Activated CD4-positive, alpha-beta memory T cell treated with anti-CD3 and anti-CD28 coated beads for 36 hours (primary cell): ENCODE measurements at places on chromosomes 2 and 18. TPM values are rescaled to one million over a fixed set of nuclear protein-coding genes. Genes with fewer than 3 reads are reported as not detected.

- no peak for DNase-seq
These were observed 16.7 kb upstream of the DSG1 start for GRCh38 chr18:31301201-31301655.

- DNase-seq, result peak; percentile 42
These were observed at the start of gene IL1A for GRCh38 chr2:112784199-112785189. Gene IL1A, minus strand, starts transcription at chr2:112784493. Its CDS starts 723 bp downstream, at chr2:112783770.

DNA sequence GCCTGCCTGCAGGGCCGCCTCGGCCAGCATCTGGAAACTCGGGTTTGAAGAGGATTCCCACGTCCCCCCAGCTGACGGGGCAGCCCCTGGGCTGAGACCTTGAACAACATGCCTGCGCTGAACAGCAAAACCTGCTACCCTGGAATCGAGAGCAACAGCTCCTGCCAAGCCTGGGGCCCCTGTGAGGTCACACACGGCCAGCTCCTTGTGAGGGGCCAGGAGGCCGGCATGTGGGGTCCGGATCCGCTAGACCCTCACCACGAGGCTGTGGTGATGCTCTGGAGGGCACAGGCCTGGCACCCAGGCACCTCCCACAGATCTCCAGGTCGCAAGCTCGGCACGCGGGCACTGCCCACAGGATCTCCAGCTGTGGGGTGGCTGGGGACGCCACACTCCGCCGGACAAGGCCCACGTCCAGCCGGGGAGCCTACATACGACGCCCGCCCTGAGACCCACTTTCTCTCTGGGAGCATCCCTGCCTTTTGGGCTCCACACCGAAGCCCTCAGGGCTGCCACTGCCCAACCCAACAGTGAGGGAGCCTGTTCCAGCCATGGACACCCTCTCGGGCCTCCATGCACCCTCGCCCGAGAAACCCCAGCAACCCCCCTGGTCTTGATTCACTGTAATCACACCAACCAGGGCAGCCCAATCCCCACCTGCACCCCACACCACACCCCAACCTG is 34.1 kb downstream of the SLC66A2 start:
- peak; percentile 7 for DNase-seq

DNA sequence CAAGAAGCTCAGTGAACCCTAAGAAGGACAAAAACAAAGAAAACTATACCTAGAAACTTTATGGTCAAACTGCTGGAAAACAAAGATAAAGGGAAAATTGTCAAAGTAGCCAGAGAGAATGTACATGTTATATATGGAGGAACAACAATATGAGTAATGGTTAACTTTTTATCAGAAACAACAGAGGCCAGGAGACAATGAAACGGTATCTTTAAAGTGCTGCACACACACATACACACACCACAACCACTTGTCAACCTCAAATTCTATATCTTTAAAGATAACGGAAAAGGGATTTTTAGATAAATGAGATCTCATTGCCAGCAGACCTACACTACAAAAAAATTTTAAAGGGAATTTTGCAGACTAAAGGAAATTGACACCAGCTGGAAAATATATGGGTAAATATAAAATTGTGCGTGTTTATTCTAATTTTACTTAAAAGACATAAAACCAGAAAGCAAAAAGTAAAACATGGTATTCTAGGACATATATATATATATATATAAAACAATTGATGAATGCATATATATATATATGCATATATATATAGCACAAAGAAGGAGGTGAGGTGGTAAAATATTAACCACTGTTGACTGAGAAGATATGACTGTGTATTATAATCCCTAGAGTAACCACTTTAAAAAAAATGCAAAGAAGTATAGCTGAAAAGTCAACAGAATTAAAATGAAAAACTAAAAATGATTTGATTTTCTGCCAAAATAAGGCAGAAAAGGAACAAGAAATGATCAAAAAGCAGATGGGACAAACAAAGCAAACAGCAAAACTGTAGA is 172.0 kb downstream of the SRBD1 start:
- no peak for DNase-seq

The KLHL41 gene
- 0.55 TPM for total RNA-seq
